Airway epithelial cell (primary cell): ENCODE measurements at places on chromosomes 7 and 10. TPM values are rescaled to one million over a fixed set of nuclear protein-coding genes. Genes with fewer than 3 reads are reported as not detected.

The DNAH11 gene
- 0.23 and 1.3 TPM in 2 replicates for total RNA-seq

The GPER1 gene
- 0.49 and 1.2 TPM in 2 replicates for total RNA-seq

The IQUB gene
- total RNA-seq, result 0.19 and 0.21 TPM in 2 replicates

The C7orf33 gene
- total RNA-seq, result not detected in 2 replicates

The CUZD1 gene
- total RNA-seq, result 0.09 and 0.28 TPM in 2 replicates

The CPED1 gene
- total RNA-seq, result 0.23 and 0.28 TPM in 2 replicates

The GATA3 gene
- total RNA-seq, result 0.09 and 0.35 TPM in 2 replicates
